ENCODE measurements at places on chromosomes 12 and 14. TPM values are rescaled to one million over a fixed set of nuclear protein-coding genes. Genes with fewer than 3 reads are reported as not detected.

GRCh38 chr12:66115071-66115600 is 15.4 kb downstream of the LLPH start:
- DNase-seq, result no peak

DNA sequence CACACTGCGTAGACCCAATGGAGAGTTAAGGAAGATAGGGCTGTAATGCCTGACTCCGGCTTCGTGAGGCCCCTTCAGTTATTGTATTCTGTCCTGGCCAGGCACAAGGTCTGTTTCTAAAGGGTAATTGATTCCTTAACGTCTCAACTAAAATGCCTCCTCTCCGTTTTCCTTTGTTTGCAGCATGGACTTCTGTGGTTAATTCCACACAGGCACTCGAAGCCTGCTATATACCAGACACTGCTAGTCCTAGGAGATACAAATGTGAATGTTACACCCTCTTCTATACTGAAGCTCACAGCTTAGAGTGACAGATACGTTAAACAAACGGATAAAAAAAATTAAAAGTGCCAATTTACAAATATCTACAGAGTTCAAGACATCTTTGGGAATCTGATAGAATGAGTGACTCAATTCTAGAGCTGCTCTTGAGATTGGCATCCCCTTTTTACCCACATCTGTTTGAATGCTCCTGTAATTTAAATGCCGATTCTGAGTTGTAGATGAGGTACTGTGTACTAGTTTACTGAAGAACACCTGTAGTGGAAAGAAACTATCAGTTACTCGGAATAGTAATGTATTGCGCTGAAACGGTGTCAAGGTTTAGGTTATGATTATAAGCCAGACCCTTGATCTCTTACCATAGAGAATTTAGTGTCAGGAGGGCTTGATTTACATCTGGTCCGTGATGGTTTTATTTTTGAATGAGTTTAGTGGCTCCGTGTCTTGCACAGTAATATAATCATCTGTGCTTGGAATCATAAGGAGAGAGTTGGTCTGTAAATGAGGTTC is 784 bp downstream of the PSMA6 start:
- DNase-seq, result no peak

GRCh38 chr14:55546212-55546874 is 33.7 kb upstream of the KTN1 start:
- DNase-seq, result no peak

- DNase-seq, result no peak
These were observed 52.7 kb downstream of the CYP46A1 start for GRCh38 chr14:99736603-99737371.

Gene SSPN
- 4.0 TPM for total RNA-seq

Gene SPTSSA
- 12.5 TPM for total RNA-seq
